Activated naive CD4-positive, alpha-beta T cell treated with anti-CD3 and anti-CD28 coated beads, Interleukin-2, amount 50 U/mL, for 72 hours (primary cell): ENCODE measurements at places on chromosomes 6 and 20. TPM values are rescaled to one million over a fixed set of nuclear protein-coding genes. Genes with fewer than 3 reads are reported as not detected.

BHLHE23 gene
- total RNA-seq = not detected

HSPA12B gene
- not detected for total RNA-seq

GTSF1L gene
- 0.39 TPM for total RNA-seq

SLC52A3 gene
- total RNA-seq = not detected

MAP3K5 gene
- total RNA-seq = 9.0 TPM

TSBP1 gene
- total RNA-seq = not detected

CCN6 gene
- not detected for total RNA-seq

FERMT1 gene
- not detected for total RNA-seq

MATN4 gene
- total RNA-seq = 0.11 TPM

ZSCAN12 gene
- 4.8 TPM for total RNA-seq

NOTCH4 gene
- 0.64 TPM for total RNA-seq

PPP1R16B gene
- total RNA-seq = 80.4 TPM

ABHD16B gene
- not detected for total RNA-seq

KCNK16 gene
- not detected for total RNA-seq

MTFR2 gene
- 32.0 TPM for total RNA-seq

LY6G6F gene
- not detected for total RNA-seq

LCA5 gene
- total RNA-seq = 0.29 TPM

RSPO4 gene
- not detected for total RNA-seq
